ENCODE measurements at places on chromosomes 7 and 10.

DNA sequence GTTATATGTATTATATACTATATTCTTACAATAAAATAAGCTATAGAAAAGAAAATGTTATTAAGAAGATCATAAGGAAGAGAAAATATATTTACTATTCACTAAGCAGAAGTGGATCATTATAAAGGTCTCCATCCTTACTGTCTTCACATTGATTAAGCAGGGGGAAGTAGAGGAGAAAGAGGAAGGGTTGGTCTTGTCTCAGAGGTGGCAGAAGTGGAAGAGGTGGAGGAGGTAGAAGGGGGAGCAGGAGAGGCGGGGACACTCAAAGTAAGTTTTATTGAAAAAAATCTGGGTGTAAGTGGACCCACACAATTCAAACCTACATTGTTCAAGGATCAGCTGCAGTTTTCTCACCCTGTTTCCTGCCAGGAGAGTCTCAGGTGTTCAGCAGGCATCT is 28.9 kb upstream of the ERCC6 start:
- DNase-seq: no peak

GRCh38 chr10:110643653-110644597 is at the start of gene RBM20:
Gene RBM20, plus strand, starts transcription at chr10:110644336. Its CDS starts 119 bp downstream, at chr10:110644455.
- DNase-seq: no peak

DNA sequence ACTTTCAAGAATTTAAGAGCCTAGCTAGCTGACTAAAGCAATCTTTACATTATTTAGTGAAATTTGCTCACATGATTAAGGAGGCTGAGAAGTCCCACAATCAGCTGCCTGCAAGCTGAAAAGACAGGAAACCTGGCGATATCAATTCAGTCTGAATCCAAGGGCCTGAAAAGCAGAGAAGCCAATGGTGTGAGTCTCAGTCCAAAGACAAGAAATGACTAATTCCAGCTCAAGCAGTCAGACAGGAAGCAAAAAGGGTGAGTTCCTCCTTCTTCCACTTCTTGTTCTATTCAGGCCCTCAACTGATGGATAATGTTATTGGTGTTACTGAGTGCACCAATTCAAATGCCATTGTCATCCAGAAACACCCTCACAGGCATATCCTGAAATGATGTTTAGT is 1231.6 kb upstream of the CELF2 start:
- no peak for DNase-seq

- no peak for DNase-seq
Measured at GRCh38 chr10:1950803-1951495, 213.6 kb upstream of the ADARB2 start.

DNA sequence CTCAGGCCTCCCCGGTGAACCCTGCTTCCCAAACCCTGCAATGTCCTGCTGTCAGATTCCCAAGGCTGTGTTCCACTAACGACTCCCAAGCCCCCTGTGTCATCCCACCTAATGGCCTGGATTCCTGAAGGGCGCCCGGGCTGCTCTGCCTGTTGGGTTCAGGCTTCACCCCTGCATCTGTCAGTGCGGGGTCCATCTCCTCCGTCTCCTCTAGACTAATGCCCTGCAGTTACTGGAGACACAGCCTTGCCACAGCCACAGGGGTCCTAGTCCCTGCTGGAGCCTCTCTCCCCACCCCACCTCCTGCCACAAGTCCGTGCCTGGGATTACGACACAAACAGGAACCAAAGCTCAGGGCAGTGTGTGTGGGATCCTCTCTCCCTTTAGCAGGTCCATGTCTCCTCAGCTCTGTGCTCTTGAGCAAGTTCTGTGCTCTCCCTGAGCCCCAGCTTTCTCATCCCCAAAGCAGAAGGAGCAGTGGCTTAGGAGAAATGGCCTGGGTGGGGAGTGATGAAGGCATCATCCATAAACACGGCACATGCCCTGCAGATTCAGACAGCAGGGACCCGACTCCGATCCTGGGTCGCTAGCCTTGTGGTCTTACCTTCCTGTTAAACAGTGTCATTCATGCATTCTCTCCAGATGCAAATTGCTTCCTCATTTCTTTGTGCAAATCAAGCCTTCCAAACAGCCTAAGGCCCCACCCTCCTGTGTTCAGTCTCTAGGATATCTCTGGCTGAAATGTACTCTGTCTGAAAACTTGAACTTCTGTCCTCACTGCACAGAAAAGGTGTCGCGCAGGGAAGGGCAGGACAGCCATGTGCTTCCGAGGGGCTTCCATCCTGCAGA is 8.2 kb upstream of the RBP3 start:
- DNase-seq: no peak

DNA sequence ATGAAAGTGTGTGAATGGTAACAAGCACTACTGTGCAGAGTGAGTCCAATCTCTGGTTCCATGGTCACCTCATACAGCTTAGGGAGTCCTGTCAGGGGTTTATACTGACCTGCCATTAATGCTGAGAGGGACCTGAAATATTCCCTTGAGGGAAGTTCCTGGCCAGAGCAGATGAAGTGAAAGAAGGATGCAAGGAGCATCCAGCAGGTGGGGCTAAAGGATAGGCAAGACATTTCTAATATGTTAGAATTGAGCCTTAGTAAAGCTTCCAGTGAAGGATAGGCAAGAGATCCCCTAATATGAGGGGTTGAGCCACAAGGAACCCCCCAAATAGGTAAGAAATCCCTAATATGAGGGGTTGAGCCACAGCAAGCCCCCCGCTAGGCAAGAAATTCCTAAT is 25.5 kb upstream of the FAM221A start:
- no peak for DNase-seq

- DNase-seq: no peak
Measured at GRCh38 chr10:99532687-99533495, at the start of gene NKX2-3. Gene NKX2-3, plus strand, starts transcription at chr10:99532942. Its CDS starts 190 bp downstream, at chr10:99533132.

- no peak for DNase-seq
Measured at GRCh38 chr10:115402699-115403098, 309.5 kb downstream of the ATRNL1 start.

Measured in stimulated activated CD4-positive, alpha-beta T cell treated with anti-CD3 and anti-CD28 coated beads, Interleukin-12 subunit alpha, Interleukin-12 subunit beta, amount 100 ng/mL, for 48 hours (primary cell).